ENCODE measurements at places on chromosomes 6 and 20.

DNA sequence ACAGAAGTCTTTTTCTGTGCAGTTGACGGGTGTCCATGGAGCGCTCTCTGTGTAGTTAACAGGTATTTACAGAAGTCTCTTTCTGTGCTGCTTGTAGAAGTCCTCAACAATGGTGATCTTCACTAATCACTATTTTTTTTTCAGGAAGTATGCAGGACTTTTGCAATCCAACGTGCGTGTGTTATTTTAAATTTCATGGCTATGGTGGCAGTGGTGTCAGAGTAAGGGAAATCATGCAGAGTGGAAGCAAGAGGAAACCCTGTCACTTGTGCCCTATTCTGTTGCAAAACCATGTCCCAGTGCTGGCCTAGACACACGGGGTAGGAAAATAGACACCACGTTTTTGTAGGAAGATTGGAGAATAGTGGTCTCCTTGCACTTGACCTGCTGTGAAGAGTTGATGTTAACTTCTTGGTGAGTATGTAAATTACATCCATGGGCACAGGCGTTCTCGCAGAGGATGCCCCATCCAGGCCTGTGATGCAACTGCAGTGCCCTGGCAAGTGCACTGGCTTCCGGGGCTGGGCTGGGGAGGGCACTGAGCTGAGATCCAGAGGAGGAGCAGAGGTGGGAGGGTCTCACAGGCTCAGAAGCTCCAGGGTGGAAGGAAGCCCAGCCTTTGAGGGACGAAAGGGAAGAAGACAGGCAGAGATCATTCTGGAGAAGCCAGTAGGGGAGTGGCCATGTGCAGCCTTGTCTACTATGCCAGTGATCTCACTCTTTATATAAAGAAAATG lies 146.5 kb downstream of the SYCP2 start:
- no peak for DNase-seq

GRCh38 chr6:33616913-33617312 lies 4.2 kb upstream of the ITPR3 start:
- DNase-seq, result no peak

DNA sequence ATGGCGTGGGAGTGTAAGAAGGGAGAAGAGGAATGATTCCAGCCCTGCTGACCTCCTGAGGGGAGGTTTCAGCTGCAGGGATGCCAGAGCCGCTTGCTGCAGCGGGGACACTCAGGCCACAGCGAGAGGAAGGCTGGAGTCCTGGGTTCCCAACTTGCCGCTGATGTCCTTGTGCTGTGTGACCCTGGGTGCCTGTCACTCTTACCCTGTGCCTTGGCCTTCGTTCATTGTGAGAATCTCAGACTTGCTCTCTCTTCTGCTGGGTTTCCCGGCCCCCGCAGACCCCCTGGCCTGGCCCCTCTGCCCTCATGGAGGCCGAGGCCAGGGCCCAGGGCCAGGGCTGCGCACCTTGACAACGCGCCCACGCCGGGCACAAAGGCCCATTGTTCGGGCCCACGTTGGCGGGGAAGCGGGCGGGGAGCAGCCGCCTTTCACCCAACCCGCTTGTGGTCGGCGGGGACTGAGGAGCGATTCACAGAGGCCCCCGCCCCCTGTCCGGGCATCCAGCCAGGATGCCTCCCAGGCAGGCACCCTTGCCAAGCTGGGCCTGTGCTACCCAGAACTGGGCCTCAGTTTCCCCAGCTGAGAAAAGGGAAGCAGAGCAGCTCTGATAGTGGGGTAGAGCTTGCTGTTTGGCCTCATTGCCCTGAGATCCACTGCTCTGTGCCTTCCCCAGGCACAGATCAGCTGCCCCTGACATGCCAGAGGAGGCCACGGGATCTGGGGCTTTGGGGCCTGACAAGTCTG lies 52.4 kb downstream of the CEBPB start:
- DNase-seq, result no peak

DNA sequence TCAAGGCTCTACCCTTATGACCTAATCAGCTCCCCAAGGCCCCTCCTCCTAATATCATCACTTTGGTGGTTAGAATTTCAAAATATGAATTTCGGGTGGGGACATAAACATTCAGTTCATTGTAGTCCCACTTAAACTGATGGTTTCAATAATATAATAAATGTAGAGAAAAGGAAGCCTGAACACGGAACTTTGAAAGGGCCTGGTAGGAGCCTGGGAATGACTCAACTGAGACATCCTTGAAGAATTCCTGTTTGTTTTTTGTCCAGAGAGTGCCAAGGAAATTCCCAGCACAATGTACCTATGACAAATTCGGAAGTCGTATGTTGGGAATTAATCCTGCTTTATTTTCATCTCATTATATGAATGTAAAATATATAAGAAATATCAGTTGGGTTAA lies 457.9 kb downstream of the PLCB1 start:
- DNase-seq, result no peak

GRCh38 chr6:34455831-34456230 lies 10.0 kb upstream of the PACSIN1 start:
- DNase-seq, result no peak

- DNase-seq, result no peak
Measured at GRCh38 chr20:5172167-5172601, 45.4 kb downstream of the CDS2 start.

DNA sequence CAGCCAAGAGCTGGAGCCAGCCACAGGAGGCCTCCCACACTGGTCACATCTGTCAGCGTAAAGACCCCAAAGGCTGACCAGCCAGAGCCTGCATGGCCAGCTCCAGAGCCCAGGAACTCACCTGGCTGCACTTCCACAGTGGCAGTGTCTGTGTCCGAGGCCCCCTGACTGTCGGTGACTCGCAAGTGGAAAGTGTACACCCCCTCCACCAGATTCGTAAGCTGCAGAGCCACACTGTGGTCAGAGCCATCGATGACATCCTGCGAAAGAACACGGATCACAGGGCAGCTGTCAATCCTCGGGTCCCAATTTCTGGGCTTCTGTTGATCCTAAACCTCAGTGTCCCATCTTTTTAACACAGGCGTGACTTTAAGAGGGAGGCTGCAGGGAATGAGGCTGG lies 69.3 kb downstream of the ALDH5A1 start:
- DNase-seq, result no peak

DNA sequence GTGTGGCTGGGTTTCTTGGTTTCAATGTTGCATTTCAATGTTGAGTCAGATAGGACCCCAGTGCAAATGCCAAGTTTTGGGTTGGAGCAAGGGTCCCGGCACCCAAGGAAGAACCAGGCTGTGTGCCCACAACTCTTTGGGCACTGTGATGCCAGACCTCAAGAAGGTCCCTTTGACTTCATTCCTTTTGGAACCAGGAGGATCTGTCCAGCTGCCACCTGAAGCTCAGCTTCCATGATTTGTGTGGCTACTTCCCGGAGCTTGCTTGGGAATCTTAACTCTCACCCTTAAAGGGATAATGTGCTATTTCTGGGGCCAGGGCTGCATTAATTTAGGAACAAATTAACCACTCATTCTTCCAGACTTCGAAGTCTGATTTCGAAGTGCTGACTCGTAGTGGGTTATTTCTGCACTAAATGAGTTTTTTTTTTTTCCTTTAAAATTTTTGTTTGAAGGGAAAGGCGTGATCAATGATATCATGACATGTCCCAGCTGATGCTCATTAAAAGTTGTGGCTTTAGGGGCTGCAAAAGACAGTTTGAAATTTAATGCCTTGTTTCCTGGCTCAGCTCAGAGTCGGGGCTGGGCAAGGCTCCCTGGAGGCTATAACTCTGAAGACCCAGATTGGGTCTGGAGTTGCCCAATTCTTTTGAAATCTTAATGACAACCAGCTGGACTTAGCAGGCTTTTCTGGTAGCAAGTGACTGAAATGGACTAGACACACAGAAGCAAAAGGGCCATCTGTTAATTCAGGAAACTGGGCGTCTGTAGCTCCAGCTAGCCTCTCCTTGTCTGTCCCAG lies 24.0 kb upstream of the PHACTR3 start:
- no peak for DNase-seq

GRCh38 chr20:10659651-10660601 lies 13.9 kb downstream of the JAG1 start:
- DNase-seq, result no peak

- DNase-seq, result no peak
Measured at GRCh38 chr6:68364271-68364805, 270.7 kb upstream of the ADGRB3 start.

- DNase-seq, result no peak
Measured at GRCh38 chr20:39960522-39961428, 728.3 kb downstream of the MAFB start.

- no peak for DNase-seq
Measured at GRCh38 chr6:105644691-105645090, 241.8 kb upstream of the PREP start.

DNA sequence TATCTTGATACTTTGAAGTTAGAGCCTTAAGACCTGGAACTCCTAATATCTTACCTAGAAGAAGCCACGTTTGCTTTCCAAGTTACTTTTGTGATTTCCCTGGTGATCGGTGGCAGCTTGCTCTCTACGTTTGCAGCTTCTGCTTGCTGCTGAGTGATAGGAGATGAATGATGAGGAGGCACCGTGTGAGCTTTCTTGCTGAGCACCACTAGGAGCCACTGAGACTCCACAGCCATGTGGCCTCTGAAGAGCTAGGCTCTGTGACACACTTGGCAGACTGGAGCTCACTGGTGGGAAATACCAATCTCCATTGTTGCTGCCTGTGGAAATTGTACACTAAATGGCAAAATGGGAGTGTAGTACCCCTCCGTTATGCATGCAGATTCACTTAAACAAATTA lies 161.8 kb downstream of the IBTK start:
- DNase-seq, result no peak

GRCh38 chr20:18188434-18188833 lies 50.8 kb downstream of the KAT14 start:
- no peak for DNase-seq

GRCh38 chr6:138035070-138035469 lies 72.1 kb downstream of the PERP start:
- no peak for DNase-seq

- no peak for DNase-seq
Measured at GRCh38 chr6:119594907-119595306, 245.3 kb upstream of the MAN1A1 start.

GRCh38 chr6:136772685-136773472 lies 19.4 kb downstream of the MAP3K5 start:
- no peak for DNase-seq

- no peak for DNase-seq
Measured at GRCh38 chr6:45466686-45467085, 89.0 kb upstream of the SUPT3H start.

GRCh38 chr6:30885481-30885998 lies 1.2 kb downstream of the DDR1 start:
- no peak for DNase-seq

GRCh38 chr6:42419490-42420280 lies 32.0 kb downstream of the TRERF1 start:
- no peak for DNase-seq

GRCh38 chr6:150452428-150453243 lies 83.8 kb downstream of the IYD start:
- DNase-seq, result no peak

- DNase-seq, result no peak
Measured at GRCh38 chr6:28653876-28654275, 128.2 kb downstream of the GPX5 start.

DNA sequence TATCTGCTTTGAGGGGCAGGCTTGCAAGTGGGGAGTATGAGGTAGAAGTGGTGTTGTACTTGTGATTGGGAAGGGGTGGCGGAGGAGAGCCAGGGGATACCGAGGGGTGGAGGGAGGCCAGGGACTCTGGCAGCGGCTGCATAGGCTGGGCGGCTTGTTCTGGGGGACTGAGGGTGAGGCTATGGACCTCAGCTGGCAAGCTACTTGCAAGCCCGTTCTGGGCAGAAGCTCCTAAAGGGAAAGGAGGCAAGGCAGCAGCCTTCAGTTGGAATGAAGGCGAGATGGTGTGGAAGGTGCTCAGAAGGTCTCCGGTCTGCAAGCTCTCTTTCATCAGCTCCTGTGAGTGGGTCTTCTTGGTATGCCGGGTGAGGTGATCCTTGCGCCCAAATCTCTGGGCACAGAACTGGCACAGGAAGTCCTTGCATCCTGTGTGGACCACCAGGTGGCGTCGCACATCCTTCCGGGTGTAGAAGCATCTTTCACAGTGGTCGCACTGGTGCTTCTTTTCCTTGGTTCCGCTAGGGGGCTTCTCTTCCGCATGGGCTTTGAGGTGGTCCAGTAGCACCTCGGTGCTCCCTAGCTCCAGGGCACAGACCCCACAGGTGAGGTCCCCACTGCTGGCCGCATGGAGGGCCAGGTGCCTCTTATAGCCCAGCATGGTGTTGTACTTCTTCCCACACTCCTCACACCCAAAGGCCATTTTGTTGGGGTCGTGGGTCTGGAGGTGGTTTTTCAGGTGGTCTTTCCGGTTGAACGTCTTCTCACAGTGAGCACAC lies 66.0 kb downstream of the PLAGL1 start:
- peak; percentile 20 for DNase-seq

DNA sequence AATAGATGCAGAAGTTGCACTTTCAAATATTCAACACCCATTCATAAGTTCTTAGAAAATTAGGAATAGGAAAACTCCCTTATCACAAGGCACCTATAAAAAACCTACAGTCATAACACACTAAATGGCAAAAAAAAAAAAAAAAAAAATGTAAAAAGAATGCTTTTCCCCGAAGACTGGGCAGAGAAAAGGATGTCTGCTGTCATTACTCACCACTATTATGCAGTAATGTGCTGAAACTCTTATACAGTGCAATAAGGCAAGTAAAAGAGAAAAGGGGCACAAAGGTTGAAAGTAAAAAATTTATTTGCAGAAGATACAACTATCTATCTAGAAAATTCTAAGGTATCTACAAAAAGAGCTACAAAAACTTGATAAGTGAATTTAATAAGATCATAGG lies 607.8 kb upstream of the ARID1B start:
- DNase-seq, result no peak

DNA sequence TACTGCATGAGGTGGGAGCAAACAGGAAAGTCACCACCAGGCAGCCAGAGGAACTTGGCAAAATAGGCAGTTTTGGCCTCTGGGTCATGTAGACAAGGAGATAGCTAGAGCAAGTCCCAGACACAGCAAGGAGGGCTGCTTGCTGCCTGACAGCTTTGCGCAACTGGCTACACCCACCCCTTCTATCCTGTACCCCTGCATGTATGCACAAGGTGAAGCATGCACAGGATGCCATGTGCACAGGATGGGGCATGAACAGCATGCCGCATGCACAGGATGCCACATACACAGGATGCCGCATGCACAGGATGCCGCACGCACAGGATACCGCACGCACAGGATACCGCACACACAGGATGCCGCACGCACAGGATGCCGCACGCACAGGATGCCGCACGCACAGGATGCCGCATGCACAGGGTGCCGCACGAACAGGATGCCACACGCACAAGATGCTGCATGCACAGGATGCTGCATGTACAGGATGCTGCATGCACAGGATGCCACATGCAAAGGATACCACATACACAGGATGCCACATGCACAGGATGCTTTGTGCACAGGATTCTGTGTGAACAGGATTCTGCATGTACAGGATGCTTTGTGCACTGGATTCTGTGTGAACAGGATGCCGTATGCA lies 104.9 kb upstream of the IYD start:
- DNase-seq, result no peak

Data from activated T-cell treated with anti-CD3 and anti-CD28 coated beads for 24 hours (primary cell).